ENCODE measurements at places on chromosomes 6 and 20.

- DNase-seq: no peak
These were observed 370.6 kb downstream of the CD83 start for GRCh38 chr6:14488180-14488579.

DNA sequence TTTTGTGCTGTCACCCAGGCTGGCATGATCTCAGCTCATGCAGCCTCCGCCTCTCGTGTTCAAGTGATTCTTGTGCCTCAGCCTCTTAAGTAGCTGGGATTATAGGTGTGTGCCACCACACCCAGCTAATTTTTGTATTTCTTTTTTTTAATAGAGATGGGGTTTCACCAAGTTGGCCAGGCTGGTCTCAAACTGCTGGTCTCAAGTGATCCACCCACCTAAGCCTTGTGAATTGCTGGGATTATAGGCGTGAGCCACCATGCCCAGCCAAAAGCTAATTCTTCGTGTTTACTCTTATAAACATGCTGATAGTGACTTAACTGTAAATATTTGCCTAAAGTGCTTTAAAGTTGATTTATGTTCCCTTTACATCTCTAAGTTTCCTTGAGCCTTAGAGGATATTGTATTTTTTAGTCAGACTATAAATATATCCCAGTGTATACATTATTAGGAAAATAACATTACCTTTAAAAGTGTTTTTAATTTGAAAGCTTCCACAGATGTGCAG lies 91.7 kb downstream of the COL21A1 start:
- DNase-seq: no peak

DNA sequence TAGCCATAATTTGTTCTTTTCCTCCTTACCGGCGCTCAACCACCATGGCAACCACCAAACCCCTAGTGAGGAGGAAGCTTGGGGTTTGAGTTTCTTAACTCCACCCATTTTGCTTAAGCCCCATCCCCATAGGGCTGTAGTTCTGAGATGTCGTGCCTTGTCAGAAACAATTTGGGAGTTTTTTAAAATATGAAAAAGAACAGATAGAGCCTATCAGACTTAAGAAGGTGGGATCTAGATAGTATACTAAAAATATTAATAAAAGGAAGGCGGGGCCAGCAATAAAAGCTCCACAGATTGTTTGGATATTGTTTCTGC lies 5.6 kb downstream of the BRD2 start:
- no peak for DNase-seq

DNA sequence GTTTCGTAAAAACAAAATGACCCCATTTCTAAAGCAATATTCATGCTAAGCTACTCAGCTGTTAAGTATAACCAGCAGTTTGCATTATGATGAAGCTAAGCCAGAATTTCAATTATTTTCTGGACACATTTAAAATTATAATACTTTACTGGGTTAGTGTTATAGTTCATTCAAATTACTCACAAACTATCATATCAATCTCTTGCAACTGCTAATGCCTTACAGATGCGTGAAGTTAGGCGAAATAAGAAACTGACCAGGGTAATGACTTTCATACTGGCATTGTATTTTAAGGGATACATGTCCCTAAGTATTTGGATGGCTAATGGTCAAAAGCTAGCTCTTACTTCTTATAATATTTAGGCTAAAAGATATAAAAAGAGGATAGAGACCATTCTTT lies 249.6 kb downstream of the TSHZ2 start:
- no peak for DNase-seq

DNA sequence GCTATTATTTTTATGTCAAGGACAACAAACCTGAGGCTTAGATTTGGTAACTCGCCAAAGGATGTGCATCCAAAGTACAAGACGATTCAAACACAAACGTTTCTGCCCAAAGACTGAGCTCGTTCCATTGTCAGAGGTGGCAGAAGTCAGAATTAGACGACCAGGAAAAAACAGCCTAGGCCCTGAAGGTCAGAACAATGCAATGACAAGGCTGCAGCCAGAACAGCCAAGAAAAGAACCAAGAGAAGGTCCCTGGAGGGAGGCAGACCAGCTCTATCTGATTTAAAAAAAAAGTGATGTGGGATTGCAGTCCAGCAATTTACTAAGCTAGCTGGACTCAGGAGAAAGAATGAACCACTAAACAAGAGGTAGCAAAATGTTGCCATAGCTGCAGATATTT lies 54.2 kb downstream of the NCOA7 start:
- DNase-seq: no peak

- no peak for DNase-seq
These were observed 19.6 kb upstream of the CCR6 start for GRCh38 chr6:167103041-167103891.

GRCh38 chr6:125111219-125111983 lies 42.2 kb upstream of the TPD52L1 start:
- no peak for DNase-seq

DNA sequence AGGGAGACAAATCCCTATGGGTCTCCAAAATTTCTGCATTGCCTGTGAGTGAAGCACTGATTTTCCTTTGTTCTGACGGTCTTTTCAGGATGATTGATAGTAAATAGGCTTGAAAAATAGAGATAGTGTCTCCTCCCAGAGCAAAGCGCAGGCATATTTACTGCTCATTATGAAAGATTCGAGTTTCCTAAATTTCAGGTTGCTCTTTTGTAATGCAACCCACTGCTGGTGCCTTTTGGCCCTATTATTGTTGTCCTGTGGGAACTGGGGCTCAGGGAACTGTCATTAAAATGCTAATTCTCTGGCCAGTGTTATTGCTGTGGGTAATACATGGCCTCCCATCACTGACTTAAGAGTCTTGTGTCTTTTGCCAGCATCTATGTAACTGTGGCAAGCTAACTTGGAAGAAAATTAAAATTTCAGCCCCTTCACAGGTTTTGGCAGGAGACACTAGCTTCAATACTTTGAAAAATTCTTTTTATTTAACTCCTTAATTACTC lies 754.1 kb upstream of the MAP3K7 start:
- DNase-seq: no peak

DNA sequence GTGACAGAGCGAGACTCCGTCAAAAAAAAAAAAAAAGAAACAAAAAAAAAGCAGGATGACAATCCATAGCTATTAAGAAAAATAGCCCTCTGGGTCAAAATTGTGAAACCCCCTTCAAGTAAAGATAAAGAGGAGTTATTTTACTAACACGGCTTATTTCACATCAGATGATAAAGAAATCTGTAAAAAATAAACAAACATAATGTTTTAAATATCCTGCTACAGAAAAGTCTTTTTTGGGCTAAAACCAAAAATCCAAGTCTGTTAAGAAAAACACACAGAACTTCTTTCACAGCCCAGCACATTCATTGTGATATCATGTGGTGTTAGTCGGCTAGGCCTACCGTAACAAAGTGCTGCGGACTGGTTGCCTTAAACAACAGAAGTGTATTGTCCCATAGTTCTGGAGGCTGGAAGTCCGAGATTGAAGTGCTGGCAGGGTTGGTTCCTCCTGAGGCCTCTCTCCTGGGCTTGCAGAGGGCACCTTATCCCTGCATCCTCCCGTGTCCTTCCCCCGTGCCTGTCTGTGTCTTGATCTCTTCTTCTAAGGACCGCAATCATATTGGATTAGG lies 239.2 kb upstream of the TAB2 start:
- no peak for DNase-seq

DNA sequence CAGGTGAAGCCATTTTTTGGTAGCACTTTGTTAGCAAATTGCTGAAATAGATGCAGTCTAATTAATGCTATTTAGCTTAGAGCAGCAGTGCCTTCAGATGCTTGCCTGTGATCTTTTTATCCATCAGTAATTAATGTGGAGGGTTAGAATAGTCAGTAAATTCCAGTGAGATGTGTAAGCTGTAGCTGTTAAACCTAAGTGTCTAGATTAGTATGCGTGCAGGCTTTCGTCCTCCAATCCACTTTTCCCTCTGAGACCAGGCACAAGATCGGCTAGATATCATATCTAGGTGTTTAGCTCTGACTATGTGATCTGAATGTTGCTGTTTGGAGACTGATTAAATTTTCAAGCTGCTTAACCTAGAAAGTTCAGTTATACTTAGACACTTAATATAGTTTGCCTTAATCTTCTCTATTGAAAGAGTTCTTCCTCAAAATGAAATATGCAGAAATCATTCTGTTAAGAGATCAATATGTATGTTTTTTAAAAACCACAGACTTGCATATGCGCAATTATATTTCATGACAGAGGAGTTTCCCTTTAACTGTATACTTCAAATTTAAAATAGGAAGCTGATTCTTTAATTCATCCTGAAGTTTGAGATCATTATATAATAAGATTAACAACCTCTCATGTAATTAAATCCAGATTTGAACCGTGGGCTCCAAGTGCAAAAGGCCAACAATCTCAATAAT lies 41.2 kb downstream of the XRN2 start:
- no peak for DNase-seq

GRCh38 chr6:99416892-99417767 lies 8.0 kb downstream of the PNISR start:
- no peak for DNase-seq

DNA sequence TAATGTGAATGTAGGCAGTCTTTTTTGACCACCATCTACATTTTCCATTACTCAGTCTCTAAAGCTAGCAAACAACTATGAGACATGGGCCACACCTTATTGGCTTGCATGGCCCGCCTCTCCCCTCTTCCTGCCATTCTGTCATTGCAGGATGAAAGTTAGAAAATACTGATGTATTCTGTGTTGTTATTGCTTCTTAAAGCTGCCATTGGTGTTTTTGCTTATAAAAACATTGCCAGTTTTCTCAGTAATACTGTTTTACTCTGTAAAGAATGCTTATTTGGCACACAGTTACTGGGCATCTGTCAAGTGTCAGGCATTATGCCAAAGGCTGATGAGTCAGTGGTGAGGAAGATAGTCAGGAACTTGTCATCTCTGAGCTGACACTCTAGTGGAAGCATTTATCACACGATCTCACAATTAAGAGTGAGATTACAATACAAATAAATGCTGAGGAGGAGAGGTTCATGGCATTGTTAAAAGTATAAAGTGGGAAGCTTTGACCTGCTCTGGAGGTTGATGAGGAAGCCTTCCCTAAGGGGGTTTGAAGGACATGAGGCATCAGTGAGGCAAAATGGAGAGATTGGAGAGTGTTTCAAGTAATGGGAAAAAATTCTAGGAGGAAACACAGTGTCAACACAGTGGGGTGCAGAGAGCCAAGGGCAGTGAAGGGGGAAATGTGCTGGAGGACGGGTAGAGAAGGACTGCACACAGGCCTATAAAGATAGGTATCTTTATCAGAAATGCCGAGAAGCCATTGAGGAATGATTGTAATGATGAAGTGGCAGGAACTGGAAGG lies 14.7 kb downstream of the KLHL32 start:
- DNase-seq: no peak

DNA sequence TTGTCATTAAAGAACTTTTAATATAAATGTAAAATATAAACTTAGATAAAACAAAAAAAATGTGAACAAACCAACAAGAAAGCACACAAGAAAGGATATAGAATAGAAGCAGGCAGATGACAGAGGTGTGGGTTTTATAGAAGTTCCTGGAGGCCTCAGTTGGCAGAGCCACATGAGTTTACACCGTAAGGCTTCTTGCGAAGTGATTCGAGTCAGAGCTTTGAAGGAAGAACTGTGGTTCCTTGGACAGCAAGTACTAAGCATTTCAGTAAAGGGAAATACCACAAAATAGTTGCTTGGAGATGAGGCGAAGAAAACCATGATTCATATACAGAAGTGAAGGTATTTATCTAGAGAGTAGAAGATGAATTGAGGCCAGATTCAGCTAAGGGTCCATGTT lies 207.9 kb upstream of the EYA4 start:
- DNase-seq: no peak

GRCh38 chr6:44341095-44341890 lies 1.2 kb upstream of the SPATS1 start:
- DNase-seq: no peak

DNA sequence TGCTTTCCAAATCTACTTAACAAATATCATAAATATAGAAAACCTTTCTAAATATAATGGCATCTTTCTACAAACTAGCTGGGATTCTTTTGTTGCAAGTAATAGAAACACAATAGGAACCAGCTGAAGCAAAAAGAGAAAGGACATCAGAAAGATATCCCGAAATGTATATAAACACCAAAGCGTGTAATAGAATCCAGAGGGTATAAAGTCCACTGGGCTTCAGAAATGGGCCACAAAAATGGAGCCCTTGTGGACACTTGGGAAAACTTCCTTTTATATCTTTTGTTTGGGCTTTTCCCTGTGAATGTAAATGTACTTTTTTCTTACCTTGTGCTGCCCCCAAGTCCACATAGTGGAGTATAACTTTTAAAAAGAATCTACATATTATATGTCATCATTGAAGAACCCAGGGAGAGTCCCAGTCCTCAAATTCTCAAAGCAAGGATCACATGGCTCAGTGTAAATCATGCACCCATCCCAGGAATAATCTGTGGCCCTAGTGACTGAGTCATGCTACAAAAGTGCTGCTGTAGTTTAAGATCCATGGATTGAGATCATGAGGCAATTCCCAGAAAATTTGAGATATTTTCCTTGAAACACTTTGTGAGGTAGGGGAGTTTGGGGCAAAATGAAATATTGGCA lies 457.0 kb downstream of the EPM2A start:
- DNase-seq: no peak

DNA sequence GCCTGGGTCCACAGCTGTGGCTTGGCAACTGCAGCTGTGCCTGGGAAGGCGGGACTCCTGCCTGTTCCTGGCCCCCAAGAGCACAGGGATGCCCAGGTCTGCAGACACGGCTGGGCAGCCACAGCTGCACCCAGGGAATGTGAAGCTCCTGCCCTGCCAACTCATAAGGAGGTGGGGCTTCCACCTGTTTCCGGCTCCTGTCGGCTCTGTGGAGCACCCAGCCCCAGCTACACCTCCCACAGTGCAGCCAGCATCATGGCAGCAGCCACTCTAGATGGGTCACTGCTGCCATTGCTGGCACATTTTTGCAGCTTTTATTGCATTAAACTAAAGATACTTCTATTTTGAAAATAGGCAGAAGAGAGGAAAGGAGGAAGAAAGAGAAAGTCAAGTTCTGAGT lies 207.9 kb downstream of the SAMD5 start:
- DNase-seq: no peak

All from NCI-H2081 treated with DMSO at 0.1 percent for 48 hours (cell line).